Activated T-cell treated with anti-CD3 and anti-CD28 coated beads for 4 hours (primary cell): ENCODE measurements at places on chromosomes 6 and 20.

DNA sequence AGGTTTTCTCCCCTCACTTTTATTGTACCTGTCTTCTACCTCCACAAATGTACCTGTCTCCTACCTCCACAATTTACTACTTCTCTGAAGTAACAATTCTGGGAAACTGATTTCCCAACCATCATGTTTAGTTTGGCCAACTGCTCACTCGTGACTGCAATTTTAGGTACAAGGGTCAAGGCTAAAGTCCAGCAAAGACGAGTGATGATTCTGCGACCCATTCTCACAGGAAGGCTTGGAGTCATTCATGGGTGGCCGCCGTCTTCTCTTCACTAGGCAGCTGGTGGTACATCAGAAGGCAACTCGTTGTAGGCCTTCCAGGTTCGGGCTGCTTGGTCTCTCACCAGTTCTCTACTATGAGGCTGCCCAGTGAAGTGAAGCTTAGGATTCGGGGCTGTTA is 483.8 kb upstream of the JARID2 start:
- no peak for DNase-seq

DNA sequence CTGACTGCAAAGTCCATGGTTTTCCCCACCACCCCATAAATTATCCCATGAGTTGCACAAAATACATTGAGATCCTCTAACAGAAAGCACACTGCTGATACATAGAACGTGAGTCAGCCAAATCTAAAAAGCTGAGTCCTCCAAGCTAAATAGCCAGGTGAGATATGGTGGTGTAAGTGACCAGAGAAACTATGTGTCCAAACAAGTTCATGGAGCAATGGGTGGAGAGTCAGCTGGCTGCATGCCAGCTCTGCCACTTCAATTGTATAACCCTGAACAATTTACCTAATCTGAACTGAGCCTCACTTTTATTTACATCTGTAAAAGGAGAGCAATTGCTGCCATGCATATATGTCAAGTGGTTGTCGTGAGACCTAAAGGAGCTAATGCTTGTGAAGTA is 9.7 kb downstream of the SNAP25 start:
- no peak for DNase-seq

DNA sequence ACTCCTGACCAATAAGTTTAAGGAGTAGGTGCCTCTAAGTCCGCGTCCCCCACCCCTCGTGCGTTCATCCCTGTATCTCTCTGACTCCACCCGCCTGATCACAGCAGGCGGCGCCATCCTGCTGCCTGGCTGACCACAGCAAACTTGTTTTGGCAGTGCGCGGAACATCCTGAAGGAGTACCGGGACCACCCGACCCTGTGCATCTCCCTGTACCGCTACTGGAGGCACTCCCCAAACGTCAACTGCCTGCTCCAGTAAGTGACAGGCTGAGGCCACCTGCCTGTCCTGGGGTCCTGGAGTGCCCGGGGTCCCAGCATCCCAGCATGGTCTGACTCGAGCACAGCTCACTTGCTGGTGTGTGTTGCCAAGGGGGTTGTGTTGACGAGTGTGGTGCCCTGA is 19.0 kb downstream of the PNLDC1 start:
- no peak for DNase-seq

- no peak for DNase-seq
Observed at GRCh38 chr6:166718516-166718915, 91.5 kb upstream of the RPS6KA2 start.

GRCh38 chr6:16657768-16658167 is 103.5 kb downstream of the ATXN1 start:
- no peak for DNase-seq

DNA sequence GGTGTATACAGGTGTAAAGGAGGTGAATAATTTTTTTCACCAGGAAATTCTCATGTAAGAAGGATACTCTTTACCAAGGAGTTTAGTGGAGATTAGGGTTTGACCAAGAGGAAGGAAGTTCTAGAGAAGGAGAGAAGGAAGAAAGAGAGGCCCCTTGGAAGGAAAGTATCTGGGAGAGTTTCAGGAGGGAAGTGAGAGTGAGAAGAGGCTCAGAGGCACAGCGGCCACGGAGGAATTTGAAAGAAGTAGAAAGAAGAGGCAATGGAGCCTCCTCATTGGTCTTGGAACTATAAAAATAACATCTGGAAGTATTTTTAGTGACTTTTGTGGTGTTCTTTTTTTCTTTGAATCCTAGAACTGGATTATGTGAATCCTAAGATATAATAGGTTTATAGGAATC is 50.8 kb upstream of the MCUR1 start:
- DNase-seq, result no peak

- peak; percentile 88 for DNase-seq
Observed at GRCh38 chr6:81753711-81754577, 1.5 kb upstream of the TENT5A start.

- DNase-seq, result no peak
Observed at GRCh38 chr6:111942561-111942960, 69.3 kb upstream of the FYN start.

DNA sequence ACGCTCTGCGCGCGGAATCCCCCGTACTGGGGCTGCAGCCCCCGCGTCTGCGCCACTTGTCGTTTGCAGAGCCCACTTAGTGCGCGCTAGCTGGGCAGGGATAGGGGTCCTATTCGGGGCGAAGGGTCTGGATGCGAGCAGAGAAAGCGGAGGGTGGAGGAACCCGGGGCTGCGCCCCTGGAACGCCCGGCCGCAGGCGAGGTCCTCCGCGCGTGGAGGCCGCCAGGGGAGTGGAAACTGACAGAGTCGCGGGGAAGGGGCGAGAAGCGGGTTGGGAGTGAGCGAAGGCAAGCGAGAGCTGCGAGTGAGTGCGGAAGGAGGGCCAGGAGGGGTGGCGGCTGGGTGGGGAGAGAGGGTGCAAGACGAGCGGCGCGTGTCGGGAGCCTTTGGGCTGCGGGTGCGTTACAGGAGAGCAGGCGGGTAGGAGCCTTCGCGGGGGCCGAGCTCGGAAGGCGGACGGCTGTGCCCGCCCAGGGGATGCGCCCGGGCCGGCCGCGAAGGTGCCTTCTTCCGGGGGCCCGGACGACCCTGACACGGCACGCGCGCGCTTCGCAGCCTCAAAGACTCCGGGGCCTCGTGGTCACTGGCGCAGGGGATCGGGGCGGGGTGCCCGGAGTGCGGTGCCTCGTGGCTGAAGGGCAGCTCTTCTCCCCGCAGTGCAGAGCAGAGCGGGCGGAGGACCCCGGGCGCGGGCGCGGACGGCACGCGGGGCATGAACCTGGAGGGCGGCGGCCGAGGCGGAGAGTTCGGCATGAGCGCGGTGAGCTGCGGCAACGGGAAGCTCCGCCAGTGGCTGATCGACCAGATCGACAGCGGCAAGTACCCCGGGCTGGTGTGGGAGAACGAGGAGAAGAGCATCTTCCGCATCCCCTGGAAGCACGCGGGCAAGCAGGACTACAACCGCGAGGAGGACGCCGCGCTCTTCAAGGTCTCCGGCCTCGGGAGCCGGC is 1.2 kb downstream of the IRF4 start:
- DNase-seq, result no peak

GRCh38 chr20:23060629-23061028 is 11.2 kb upstream of the THBD start:
- no peak for DNase-seq

DNA sequence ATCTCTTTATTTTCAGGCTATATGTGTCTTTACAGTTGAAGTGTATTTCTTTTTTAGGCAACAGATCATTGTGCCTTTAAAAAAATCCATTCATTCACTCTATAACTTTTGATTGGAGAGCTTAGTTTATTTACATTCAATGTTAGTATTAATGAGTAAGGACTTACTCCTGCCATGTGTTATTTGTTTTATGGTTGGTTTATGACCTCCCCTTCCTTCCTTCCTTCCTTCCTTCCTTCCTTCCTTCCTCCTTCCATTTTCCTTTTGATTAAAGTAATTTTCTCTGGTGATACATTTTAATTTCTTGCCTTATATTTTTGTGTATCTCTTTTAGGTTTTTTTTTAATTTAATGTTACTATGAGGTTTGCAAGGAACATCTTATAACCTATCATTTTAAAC is 1005.3 kb upstream of the EPHA7 start:
- no peak for DNase-seq
